Activated T-helper 2 cell treated with anti-CD3 and anti-CD28 coated beads, Interferon-gamma antibody, Interleukin-2, Interleukin-4, amounts not matched to agents 10 μg/mL and 5 μg/mL and 100 μg/mL, durations not matched to agents 14 hours and 24 hours and 36 hours (primary cell): ENCODE measurements at places on chromosomes 7 and 10.

GRCh38 chr10:84166620-84167288, 6.8 kb upstream of the GPR15LG start:
- DNase-seq: no peak

GRCh38 chr7:128743112-128743772, 4.1 kb downstream of the CALU start:
- DNase-seq: no peak

DNA sequence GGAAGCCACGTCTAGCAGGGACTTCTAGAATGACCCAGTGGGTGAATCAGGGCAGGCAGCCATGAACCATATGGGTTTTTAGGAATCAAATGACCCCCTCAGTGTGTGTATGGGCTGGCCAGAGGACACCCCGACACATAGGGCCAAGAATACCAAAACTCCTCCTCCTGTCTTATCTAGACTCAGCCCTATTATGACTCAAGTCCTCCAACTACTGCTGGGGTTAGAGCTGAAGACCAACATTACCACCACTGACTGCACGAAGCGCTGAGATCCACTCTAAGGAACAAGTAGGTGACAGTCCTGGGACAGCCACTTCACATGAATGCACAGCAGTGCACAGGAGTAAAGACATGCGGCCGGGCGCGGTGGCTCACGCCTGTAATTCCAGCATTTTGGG, 11.5 kb upstream of the SVOPL start:
- DNase-seq: no peak

DNA sequence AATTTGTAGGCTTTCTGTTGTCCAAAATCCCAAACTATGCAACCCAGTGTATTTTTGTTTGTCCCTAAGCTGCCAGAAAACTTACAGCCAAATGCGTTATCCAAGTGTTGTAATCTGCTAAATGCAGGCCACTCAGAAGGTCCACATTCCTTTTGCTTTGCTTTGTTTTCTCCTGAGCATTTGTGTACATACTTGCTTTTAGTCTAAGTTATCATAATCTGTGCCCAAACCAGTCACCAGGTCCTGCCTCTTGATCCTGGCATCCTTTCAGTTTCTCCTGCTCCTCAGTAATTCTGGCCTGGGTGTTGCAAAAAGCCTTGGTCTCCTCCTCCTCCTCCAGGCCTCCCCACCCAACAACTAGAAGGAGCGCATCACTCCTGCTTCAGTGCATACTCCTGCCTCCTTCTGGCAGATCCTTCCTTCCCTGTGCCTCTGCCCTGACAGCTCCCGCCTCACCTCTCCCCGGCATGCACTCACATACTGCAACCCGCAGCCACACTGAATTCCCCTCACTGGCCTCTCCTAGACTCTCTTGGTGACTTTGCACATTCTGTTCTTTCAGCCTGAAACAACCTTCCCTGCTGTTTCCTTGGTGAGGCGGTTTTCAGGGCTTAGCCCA, 2.3 kb downstream of the DENND2A start:
- DNase-seq: no peak

DNA sequence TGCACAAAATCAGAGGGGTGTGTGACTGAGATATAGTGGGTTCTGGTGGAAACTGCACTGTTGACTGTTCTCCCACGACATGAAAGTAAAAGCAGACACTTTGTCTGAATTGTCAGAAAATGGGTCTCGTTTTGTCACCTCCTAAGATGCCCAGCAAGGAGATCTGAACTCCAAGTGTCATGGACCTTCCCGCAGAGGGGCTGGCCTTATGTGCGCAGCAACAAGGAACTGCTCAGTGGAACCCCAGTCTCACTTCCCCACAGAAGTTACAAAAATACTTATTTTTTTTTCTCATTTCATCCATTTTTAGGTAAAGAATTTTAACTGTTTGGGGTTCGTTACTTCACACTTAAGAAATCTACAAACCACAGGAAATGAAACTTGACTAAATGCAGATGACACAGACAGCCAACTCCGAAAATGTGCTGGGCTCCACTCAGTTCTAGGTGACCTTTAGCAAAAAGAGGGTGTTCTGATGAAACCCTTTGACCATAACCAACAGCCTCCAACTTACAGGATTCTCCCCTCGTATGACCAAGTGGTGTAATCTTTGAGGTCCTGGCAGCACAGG, 115.0 kb downstream of the FAM107B start:
- peak; percentile 59 for DNase-seq

GRCh38 chr10:80197972-80198916, 7.1 kb downstream of the ANXA11 start:
- no peak for DNase-seq

- no peak for DNase-seq
Observed at GRCh38 chr10:55820478-55820877, 540.6 kb downstream of the ZWINT start.

DNA sequence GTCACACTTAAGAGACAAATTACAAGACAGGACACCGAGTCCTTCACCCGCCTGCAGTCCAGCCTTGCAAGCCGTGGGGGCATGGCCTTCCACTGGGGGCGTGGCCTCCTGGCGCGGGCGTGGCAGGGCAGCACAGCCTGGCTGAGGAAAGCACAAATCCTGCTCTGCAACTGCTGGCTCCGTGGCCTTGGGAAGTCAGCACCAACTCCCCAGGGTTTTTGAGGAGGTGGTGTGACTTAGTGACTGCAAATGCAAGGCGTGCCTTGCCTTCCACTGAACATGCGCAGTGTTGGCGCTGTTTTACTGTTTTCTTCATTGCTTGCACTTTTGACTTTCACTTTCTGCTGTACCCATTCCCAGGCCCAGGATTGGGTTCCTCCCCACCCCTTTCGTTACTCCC, 12.9 kb upstream of the BMS1 start:
- DNase-seq: no peak

- no peak for DNase-seq
Observed at GRCh38 chr7:142606081-142606480, 143.2 kb upstream of the PRSS1 start.

DNA sequence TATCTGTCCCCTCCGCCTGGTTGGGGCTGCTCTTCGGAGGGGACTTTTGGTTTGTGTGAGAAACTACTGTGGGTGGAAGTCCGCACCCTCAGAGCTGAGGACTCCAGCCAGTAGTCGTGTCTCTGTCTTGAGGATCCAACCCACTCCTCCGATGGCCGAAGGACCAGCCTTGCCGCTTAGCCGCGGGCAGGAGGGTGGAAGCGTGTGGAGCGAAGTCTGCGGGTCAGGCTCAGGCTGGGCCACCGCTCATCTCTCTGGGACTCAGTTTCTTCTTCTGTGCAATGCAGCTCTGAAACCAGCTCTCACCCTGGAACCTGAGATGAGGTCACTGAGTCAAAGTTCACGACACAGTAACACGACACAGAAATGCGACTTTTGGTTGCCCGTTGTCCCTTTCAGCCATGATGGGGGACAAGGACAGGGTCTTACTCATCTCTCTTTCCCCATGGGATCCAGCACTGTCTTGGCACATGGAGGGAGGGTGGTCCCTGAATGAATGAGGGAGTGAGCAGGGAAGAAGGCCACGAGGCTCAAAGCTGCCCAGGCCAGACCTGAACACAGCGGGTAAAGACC, 133.3 kb upstream of the PODXL start:
- DNase-seq: no peak

DNA sequence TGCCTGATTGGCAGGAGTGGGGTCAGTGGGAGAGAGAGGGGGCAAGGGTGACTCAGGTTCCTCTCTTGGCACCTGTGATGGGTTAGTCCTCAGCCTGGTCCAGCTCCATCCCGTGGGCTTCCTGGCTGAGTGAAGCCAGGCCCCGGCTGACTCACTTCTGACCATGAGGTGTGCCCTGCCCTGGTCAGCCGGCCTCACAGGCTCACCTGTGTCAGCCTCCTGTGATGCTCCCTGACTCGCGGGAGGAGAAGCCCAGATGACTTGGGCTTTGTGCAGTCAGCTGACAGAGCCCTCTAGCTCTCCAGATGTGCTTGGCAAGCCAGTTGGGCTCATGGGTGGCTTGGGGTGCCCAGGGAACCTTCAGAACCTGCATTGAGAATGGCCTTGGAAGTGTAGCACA, 16.0 kb upstream of the PPIF start:
- DNase-seq: no peak

- DNase-seq: no peak
Observed at GRCh38 chr7:7883394-7883793, 85.2 kb upstream of the GLCCI1 start.

DNA sequence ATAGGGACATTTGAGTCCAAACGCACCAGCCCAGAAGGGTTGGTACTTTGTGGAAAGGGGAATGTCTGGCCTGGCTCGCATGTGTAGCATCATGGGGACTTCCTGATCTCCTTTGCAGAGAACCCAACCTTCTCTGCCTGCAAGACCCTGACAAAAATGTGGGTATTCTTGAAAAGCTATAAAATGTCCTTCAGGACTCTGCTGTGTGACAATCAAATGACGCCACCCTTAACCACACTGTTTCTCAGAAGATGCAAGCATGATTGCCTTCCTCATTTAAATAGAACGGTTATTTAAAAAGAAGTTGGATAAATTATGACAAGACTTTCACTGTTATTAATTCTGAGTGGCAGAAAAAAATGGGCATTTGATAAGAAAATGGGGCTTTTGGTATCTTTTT, 15.1 kb upstream of the GPR15LG start:
- DNase-seq: no peak

- DNase-seq: no peak
Observed at GRCh38 chr7:38625866-38626265, 5.3 kb downstream of the AMPH start.

DNA sequence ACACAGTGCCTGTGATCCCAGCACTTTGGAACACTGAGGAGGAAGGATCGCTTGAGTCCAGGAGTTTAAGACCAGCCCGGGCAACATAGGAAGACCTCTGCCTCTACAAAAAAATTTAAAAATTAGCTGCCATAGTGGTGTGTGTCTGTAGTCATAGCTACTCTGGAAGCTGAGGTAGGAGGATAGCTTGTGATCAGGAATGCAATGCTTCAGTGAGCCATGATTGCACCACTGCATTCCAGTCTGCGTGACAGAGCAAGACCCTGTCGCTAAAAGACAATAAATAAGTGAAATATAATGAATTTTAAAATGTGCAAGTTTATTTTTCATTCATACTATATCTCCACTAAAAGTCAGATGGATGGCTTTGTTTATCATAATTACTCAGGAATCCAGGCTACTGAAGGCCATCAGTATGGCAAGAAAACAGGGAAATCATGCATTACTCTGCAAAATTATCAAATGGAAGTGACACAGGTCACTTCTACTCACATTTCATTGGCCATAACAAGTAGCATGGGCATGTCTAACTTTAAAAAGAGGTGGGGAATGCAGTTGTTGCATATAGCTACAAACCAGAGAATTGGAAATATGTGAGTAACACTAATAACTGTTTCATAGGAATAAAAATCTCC, 32.9 kb upstream of the FAM3C start:
- DNase-seq: no peak

- no peak for DNase-seq
Observed at GRCh38 chr7:119281181-119281846, 991.7 kb upstream of the KCND2 start.

GRCh38 chr10:14371581-14371980, 40.9 kb upstream of the FRMD4A start:
- no peak for DNase-seq

DNA sequence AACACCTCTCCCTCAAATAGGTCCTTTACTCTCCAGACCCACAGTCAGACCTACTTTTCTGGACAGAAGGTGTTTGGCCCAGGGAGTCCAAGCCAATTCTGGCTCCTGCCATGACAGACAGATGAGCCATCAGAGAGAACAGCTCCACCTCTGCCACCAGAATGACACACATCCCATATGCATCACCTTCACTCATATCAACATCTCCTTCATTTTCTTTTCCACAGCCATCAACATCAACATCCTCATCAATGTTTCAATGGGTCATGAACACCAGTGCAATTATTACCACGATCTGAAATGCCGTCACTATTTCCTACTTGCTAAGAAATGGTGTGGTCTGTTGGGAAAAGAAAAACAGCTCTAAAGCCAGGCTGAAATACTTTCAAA, 67.9 kb downstream of the CCDC71L start:
- DNase-seq: no peak

GRCh38 chr7:55134786-55135185, 116.0 kb downstream of the EGFR start:
- DNase-seq: no peak

GRCh38 chr7:148042935-148043631, 547.5 kb upstream of the C7orf33 start:
- DNase-seq: no peak

DNA sequence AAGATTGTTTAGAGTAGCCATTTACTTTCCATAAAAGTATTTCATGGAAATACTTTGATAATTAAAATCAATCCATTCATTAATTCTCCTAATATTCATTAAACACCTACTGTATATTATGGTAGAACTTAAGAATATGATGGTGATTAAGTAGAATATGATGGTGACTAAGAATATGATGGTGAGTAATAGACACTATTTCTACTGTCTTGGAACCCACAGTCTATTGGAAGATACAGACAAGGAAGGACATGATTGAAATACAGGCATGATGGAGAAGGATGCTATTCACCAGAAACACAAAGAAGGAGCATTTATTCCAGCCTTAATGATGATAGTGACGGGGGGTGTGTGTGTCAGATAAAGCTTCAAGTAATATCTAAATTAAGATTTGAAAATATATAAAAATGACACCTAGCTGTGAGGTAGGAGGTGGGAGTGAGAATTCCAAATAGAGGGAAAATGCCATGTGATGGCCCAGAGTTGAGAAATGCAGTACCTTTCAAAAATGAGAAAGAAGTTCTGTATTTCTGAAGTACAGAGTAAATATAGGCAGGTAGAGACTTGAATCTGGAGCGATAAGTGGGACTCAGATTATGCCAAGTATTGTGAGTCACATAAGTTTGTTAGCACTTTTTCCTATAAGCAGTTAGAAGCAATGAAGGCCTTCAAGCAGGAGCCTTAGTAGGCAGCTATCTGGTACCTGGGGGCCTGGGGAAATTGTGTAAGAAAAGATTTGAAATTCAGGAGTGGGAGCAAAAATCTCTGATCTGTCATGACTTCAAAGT, 12.5 kb upstream of the CDK13 start:
- no peak for DNase-seq

- no peak for DNase-seq
Observed at GRCh38 chr10:61135276-61135721, 191.3 kb upstream of the RHOBTB1 start.

GRCh38 chr7:21106296-21106732, 319.6 kb upstream of the SP8 start:
- DNase-seq: no peak

- DNase-seq: no peak
Observed at GRCh38 chr10:116163333-116164131, 109.5 kb downstream of the GFRA1 start.

DNA sequence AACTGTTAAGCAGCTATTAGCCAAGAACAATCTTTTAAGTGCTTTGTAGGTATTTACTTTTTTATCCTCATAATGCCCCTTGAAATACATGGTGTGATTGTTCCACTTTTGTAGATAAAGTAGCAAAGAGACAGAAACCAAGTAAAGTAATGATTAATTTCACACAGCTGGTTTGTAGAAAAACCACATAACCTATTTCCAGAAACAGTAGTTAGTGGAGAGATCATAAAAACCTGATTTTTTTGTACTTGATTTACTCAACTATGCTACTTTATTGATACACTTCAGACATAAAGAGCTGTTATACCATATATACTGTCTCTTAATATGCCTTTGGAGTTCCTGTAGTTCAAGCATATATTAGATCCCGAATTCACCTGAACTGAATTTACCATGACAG, 118.4 kb downstream of the SEMA3A start:
- no peak for DNase-seq

GRCh38 chr10:72630144-72630543, 4.3 kb upstream of the MICU1 start:
- DNase-seq: no peak

- DNase-seq: no peak
Observed at GRCh38 chr7:78779788-78780187, 673.7 kb downstream of the MAGI2 start.
